T-cell (primary cell): ENCODE measurements at places on chromosomes 13 and 19. TPM values are rescaled to one million over a fixed set of nuclear protein-coding genes. Genes with fewer than 3 reads are reported as not detected.

The NLRP11 gene
- total RNA-seq = not detected

The CYP4F8 gene
- total RNA-seq = not detected

The SHANK1 gene
- 0.36 TPM for total RNA-seq

The THSD1 gene
- total RNA-seq = 0.47 TPM

GRCh38 chr13:108795841-108796240, 166.4 kb downstream of the MYO16 start:
- no peak for DNase-seq

DNA sequence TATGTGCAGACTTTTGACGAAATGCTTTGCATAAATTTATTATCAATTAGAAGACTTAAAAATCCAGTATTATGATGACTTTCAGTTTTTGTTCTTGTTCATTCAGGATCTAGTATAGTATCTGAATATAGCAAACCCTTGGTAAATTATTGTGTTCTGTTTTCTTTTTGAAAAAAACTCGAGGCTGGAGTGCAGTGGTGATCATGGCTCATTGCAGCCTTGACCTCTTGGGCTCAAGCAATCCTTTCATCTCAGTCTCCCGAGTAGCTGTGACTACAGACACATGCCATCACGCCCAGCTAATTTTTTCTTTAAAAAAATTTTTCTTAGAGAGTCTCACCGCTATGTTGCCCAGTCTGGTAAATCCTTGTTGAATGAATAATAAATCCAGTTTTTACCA, 4.6 kb downstream of the FARP1 start:
- DNase-seq = no peak

GRCh38 chr13:79457390-79457789, 23.6 kb upstream of the NDFIP2 start:
- no peak for DNase-seq

DNA sequence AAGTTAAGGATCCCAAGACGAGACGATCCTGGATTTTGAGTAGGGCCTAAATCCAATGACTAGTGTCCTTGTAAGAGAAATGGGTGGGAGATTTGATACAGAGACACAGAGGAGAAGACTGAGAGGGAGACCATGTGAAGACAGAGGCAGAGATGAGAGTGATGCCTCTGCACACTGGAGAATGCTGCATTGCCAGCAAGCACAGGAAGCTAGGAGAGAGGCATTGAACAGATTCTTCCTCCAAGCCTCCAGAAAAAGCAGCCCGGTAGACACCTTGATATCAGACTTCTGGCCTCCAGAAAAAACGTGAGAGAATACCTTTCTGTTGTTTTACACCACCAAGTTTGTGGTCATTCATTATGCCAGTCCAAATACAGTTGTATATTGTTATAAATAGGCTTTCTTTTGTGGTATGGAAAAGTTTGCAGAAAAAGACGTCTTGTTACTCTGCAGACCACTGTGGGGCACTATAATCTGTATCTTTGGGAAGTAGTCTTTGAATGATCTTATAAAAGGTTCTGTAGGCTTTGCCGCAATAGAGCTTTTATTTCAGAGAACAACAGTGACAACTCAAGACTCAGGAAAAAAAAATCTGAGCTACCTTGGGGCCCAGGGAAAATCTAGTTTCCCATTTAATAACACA, 17.9 kb upstream of the RFC3 start:
- no peak for DNase-seq

GRCh38 chr19:41398050-41398418, 416 bp downstream of the BCKDHA start:
- DNase-seq = no peak

GRCh38 chr13:43432958-43433357, 353.8 kb downstream of the ENOX1 start:
- no peak for DNase-seq

GRCh38 chr19:5387472-5387871, 46.9 kb upstream of the PTPRS start:
- DNase-seq = no peak

DNA sequence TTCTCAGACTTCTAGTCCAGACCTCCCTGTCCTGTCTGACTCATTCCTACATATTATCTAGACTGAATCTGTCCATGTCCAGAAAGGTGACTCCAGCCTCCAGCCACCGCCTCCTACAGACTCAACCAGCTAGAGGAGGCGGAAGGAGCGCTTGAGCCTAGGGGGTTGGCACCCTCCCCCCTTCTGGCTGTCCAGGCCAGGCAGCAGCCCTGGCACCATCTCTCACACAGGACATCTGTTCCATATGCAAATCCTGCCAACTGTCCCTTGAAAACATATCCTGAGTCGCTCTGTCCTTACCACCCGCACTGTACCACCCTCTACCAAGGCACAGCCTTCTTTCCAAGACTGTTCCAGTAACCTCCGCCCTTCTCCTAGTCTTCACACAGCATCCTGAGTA, 150.7 kb upstream of the WASF3 start:
- no peak for DNase-seq

- no peak for DNase-seq
Observed at GRCh38 chr19:7731218-7731595, 703 bp downstream of the CLEC4G start.

DNA sequence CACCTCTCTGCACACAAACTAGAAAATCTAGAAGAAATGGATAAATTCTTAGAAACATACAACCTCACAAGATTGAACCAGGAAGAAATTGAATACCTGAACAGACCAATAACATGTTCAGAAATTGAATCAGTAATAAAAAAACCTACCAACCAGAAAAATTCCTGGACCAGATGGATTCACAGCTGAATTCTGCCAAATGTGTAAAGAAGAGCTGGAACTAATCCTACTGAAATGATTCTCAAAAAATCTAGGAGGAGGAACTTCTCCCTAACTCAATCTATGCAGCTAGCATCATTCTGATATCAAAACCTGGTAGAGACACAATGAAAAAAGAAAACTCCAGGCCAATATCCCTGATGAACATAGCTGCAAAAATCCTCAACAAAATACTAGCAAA, 166.7 kb downstream of the RGCC start:
- no peak for DNase-seq
